NCI-H1105 (cell line): ENCODE measurements at places on chromosomes 12 and 14.

DNA sequence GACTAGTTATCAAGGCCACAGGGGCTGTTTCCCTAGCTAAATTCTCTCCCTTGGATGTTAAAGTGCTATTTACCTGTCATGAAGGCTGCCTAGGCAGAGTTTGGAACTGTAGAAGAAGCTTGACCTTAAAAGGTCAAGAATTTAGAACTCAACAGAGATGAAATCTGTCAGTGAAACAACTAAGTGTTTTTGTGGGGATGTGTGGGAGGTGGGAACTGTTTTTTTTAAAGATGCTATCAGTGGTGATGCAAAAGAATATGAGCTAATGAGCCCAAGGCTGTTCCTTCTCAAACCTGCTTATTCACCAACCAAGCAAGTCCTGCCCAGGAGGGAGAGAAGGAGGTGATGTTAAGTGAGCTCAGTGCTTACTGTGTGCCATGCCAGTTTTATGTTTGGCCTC is 40.8 kb upstream of the POC1B start:
- no peak for DNase-seq

GRCh38 chr12:4046495-4046840 is 173.3 kb upstream of the PARP11 start:
- no peak for DNase-seq

DNA sequence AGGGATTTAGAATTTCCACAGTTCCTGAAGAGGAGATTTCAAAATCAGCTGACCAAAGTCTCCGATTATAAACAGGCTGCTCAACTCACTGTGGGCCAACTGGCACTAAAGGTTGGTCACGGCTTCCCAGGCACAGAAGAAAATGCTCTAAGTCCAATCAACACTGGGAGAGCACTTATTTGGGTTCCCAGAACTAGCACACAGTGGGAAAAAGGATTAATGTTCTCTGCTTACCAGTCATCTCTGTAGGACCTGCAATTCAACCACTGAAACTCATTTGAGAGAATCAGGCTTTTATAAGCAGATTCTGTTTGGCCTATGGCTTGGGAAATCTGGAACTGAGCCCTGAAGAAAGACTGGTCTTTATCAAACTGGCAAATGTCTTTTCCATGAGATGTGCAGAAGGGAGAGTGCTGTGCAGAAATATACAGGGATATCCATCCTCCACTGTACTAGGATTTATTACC is 49.4 kb downstream of the ABCC9 start:
- no peak for DNase-seq

DNA sequence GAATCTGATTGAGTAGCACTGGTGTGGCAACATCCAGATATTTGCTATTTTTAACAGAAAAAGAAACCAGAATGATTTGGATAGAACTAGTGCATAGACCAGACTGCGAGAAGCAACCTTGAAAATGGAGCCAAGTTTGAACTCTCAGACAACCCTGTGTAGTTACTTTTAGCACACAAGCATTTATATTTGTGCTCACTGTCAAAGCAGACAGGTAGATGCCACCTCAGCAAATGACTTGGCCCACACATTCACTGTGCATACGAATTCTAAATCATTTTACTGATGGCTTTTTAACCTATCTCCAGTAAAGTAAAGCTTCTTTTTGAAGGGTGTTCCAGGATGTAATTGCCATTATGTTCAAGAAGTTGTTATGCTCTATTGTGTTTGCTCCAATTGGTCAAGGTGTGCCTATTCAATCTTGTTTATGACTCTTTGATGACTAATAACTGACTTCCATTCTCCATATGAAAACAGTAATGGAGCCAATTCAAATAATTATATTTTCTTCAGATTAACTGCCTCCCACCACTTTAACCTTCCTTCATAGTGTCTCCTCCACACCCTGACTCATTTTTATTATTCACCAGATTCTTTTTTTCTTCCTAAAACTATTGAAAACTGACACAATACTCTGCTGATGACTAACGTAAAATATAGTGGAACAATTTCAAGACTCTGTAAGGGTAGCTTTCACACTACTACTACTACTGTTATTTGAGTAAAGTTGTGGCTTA is 138.5 kb downstream of the CCER1 start:
- DNase-seq: peak; percentile 8

DNA sequence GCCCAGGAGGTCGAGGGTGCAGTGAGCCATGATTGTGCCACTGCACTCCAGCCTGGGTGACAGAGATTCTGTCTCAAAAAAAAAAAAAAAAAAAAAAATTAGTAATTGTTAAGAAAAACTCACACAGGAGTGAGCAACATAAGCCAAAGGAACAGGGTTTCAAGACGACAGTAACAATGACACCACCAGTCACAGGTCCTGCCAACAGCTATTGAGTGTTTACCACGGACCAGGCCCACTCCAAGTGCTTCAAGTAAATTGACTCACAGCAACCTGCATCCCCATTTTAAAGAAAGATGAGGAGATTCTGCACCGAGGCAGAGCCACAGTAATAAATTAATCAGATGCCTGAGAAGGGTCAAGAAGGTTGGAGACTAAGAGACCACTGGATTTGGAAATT is 194.5 kb downstream of the DPF3 start:
- DNase-seq: no peak

- no peak for DNase-seq
These were observed 161.8 kb downstream of the TTC8 start for GRCh38 chr14:88986146-88986841.

- DNase-seq: peak; percentile 74
These were observed 52.4 kb upstream of the CAPRIN2 start for GRCh38 chr12:30806989-30807694.

- DNase-seq: no peak
These were observed 25.0 kb upstream of the GTF2A1 start for GRCh38 chr14:81245771-81246170.

GRCh38 chr14:82080370-82080769 is 546.7 kb upstream of the SEL1L start:
- peak; percentile 70 for DNase-seq

DNA sequence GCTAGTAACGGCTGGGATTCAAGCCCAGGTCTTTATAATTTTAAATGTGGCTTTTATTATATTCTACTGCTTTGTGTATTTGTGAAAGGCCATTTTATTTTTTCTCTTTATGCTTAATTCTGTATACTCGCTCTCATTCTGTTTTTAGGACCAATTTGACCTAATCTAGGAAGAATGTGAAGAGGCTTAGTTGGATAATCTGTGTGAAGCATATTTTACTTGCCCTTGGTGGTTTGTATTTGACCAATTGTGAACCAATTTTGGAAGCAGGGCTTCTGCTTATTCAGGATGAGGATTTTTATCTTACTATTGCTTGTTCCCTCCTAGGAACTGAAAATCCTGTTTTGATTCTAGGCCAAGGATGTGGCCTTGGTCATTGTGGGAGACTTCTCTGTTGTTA is 113.1 kb downstream of the TTC6 start:
- no peak for DNase-seq

DNA sequence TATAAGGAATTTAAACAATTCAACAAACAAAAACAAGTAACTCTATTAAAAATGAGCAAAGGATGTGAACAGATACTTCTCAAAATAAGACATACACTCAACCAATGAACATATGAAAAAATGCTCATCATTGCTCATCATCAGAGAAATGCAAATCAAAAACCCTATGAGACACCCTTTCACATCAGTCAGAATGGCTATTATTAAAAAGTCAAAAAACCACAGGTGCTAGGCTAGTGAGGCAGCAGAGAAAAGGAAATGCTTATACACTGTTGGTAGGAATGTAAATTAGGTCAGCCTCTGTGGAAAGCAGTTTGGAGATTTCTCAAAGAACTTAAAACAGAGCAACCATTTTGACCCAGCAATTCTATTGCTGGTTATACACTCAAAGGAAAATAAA is 52.0 kb downstream of the NAV3 start:
- DNase-seq: no peak

- no peak for DNase-seq
These were observed 15.1 kb downstream of the CPNE8 start for GRCh38 chr12:38890102-38890855.

GRCh38 chr12:2003676-2004112 is 563 bp downstream of the DCP1B start:
- no peak for DNase-seq

- DNase-seq: no peak
These were observed 59.1 kb upstream of the AMN start for GRCh38 chr14:102863381-102863780.

DNA sequence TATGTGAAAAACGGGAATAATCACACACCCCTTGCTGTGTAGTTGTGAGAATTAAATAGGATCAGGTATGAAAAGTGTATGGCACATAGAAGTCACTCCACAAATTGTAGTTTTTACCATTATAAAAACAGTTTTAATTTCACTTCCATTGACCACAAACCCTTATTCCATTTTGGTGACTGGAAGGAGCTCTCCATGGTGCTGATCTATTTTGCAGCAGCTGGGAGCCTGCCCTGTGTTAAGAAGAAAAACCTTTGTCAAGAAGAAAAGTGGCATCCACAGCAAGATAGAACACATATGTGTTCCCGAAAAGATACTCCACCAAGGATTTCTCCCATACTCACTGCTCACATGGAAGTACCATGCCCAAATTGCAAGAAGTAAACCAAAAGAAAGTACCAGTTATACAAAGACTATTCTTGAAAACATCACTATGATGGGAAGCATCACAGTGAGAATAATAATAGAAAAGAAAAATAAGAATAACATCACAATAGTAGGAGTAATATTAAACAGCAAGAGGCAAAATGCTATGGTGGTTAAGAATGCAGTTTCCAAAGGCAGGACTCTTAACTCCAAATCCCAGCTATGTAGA is 58.7 kb downstream of the TUNAR start:
- no peak for DNase-seq

DNA sequence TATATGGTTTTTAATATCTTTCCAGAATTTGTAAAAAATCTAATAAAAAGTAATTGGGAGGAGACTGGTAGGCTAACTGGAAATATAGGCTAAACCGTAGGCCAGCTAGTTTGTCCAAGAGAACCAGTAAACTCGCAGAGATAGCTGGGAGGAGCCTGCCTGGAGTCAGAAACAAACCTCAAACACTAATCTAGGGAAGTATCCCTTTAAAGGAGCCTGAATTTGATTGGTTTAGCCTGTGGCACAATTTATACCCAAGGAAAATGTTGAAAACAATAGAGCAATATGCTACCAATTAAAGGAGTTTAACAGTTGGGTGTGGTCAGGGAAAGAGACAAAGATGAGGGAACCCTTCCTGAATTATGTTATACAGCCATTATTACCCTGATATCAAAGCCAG is 109.6 kb downstream of the EML5 start:
- DNase-seq: no peak

DNA sequence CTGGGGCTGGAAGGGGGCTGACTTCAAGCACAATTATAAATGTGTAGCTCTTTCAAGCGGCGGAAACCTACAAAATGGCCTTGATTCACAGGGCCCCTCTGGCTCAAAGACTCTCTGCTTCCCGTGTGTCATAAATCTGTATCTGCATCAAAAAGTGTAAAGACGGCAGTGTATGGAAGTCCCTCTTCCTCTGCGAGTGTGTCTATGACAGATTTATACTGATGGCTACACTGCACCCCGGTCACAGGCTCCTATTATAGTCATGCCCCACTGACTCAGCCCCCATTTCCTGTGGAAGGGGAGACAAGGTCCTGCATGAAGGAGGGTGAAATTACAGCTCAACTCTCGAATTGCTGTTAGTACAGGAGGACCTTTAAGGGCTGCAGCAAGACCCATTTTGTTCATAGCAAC is 68.6 kb downstream of the HMGA2 start:
- no peak for DNase-seq

DNA sequence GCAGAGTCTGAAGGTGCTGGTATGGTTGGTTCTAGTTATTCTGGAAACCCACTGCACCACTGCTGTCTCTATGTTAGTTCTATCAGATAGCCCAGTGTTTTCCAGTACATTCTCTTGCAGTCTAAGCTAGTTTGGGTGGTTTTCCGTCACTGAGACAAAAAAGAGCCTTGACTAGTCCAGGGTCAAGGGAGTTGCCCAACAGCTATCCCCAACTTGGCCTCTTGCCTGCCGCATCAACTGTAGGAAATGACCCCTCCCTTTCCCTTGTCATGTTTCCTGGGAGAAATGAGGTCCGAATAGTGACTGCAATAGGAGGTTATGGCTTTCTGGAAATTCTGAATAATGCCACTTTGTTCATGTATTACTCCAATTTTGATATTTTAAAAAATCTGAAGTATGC is 160.4 kb downstream of the EFCAB11 start:
- DNase-seq: no peak

GRCh38 chr12:52121824-52122539 is 42.5 kb downstream of the SMIM41 start:
- DNase-seq: no peak

GRCh38 chr14:53519137-53519536 is 366.0 kb upstream of the DDHD1 start:
- DNase-seq: no peak

- DNase-seq: no peak
These were observed 43.0 kb downstream of the CCNK start for GRCh38 chr14:99524091-99524661.

- DNase-seq: peak; percentile 90
These were observed 827.9 kb downstream of the FLRT2 start for GRCh38 chr14:86357876-86358275.

GRCh38 chr14:104665657-104666522 is 23.5 kb upstream of the INF2 start:
- DNase-seq: no peak

GRCh38 chr14:44449680-44450079 is 57.4 kb downstream of the FSCB start:
- no peak for DNase-seq

DNA sequence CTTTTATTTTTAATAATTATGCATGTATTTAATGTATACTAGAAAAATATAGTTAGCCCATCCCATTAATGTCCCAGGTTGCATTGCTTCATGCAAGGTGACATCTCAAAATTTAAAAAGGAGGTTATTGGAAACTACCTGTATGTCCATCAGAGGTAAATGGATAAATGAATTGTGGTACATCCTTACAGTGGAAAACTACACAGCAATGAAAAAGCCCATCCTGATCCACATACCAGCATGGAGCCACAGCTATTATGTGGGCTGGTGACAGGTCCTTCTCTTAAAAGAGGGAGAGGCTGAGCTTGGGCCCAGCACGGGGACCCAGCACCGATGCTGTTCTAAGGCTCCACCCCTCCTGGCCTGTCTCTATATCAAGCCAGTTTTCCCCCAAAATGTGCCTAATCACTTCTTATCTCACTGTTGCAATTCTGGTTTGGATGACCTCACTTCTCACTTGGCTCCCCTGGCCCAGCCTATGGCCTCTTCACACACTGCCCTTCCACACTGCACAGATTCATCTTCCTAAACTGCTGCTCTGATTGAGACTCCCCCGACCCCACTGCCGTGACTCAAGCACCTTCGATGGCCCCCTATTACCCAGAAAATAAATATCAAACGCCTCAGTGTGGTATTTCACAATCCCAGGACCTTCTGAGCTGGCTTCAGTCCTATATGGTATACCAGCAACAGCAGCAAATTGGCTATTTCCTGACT is 97.1 kb upstream of the NCOR2 start:
- no peak for DNase-seq

- DNase-seq: no peak
These were observed 12.9 kb upstream of the TUBA1A start for GRCh38 chr12:49201595-49202295.

DNA sequence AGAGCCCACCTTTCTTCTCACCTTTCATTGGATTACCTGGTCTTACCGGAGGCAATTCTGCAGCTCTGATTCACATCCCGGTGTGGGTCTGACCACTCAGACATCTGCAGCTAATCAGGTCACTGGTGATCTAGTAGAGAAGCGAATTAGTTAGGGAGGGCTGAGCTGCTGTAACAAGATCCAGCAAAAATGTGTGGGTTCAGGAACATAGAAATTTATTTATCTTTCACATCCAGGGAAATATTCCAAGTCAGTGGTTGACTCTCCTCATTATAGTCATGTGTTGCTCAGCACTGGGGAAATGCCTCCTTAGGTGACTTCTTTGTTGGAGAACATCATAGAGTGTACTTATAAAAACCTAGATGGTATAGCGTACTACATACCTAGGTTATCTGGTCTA is 218.7 kb upstream of the PELI2 start:
- DNase-seq: no peak
